Aorta (tissue), 5 donors: ENCODE measurements at places on chromosomes 1 and 21. TPM values are rescaled to one million over a fixed set of nuclear protein-coding genes. Genes with fewer than 3 reads are reported as not detected.

- H3K27me3 ChIP-seq: no peaks in the 10 kb centered on the region
- no peak for DNase-seq
- no peaks in the 10 kb centered on the region for H3K4me1 ChIP-seq
- no peak overlapping the region for H3K27ac ChIP-seq
Observed at GRCh38 chr1:87044424-87044823, 130.0 kb downstream of the HS2ST1 start.

DNA sequence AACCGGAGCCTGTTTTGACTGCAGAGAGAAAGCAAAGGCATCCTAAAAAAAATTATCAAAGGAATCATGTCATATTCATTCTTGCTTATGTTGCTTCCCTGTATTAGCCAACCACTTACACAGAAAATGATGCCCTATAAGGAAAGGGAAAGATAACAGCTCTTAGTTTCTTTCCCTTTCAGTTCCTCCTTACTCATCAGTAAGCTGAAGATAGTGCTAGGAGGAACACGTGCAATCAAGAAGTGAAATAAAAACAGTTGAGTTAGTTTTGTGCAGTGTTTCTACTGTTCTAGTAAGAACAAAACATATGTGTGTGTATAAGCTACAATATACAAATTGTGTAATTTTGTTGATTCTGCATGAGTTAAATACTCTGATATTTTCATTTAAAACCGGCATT lies 45.3 kb upstream of the MTF2 start:
- no peaks in the 10 kb centered on the region for H3K4me1 ChIP-seq
- no peak for DNase-seq
- H3K27ac ChIP-seq: no peak overlapping the region
- H3K27me3 ChIP-seq: no peaks in the 10 kb centered on the region

DNA sequence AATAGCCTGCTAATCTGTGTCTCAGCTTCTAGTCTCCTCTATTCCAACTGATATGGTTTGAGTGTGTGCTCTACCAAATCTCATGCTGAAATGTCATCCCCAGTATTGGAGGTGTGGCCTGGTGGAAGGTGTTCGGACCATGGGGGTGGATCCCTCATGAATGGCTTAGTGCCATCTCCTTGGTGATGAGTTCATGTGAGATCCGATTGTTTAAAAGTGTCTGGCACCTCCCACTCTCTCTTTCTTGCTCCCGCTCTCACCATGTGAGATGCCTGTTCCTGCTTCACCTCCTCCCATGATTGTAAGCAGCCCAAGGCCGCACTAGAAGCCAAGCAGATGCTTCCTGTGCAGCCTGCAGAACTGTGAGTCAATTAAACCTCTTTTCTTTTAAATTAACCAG lies 73.5 kb upstream of the CAMK1G start:
- H3K27ac ChIP-seq: no peak overlapping the region
- H3K36me3 ChIP-seq: no peaks in the 10 kb centered on the region
- no peaks in the 10 kb centered on the region for H3K27me3 ChIP-seq
- no peak for DNase-seq
- H3K4me3 ChIP-seq: no peak overlapping the region

DNA sequence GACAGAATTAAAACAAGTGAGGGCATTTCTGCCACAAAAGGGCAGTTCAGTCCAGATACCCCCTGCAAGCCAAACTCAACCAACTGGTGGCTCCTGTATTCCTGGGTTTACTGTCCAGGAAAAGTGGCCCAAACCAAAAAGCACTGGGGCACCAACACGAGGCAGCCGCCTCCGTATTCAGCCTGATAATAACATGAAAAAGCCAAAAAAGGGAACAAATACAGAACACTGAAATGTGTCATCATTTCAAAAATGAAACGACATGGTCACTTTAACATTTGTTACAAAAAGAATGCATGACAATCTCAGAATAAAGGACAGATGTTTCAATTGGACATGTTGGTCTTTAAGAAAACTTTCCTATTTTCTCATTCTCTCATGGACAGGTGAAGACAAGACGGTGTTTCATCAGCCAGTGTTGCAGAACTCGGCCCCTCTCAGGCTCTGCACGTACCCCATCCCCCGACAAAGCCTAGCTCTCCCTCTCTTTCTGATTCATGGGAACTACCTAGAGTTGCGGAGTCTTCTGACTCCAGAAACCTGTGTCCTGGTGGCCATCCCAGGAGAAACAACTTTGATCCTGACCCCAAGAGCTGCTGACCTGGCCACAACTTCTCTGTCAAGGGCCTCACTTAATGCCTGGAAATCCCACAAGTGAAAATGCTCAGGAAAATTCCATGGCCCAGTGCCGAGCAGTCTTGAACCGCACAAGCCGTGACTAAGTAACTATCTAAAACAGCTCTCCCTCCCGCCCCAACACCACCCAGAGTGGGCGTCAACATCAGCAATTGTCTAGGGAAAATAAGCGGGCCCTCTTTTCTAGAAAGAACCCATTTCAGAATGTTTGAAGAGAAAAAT lies 27.1 kb downstream of the ZBTB17 start:
- H3K4me3 ChIP-seq: no peak overlapping the region
- peaks cover 6% of the 10 kb centered on the region for H3K4me1 ChIP-seq
- DNase-seq: peak; percentile 93
- peak overlapping the region; percentile 96 for H3K27ac ChIP-seq
- H3K27me3 ChIP-seq: no peaks in the 10 kb centered on the region

DNA sequence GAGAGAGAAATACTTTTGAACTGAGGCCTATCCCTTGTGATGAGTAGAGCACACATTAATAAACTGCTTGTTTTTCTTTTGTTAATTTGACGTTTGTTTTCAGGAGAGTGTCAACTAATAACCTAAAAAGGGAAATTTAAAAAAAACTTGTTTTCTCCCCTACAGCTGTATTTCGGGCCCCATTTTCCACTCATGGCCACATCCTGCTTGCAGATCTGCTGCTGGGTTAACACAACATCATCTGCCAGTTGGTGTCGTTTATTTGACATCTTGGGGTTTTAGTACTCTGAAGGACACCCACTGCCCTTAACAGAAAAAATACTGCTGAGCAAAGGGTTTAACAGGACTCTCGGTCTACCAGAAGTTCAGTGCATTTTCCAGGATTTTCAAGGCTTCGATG lies 848 bp upstream of the PYHIN1 start:
- DNase-seq: no peak
- H3K27me3 ChIP-seq: no peaks in the 10 kb centered on the region
- H3K27ac ChIP-seq: no peak overlapping the region
- no peaks in the 10 kb centered on the region for H3K4me1 ChIP-seq

DNA sequence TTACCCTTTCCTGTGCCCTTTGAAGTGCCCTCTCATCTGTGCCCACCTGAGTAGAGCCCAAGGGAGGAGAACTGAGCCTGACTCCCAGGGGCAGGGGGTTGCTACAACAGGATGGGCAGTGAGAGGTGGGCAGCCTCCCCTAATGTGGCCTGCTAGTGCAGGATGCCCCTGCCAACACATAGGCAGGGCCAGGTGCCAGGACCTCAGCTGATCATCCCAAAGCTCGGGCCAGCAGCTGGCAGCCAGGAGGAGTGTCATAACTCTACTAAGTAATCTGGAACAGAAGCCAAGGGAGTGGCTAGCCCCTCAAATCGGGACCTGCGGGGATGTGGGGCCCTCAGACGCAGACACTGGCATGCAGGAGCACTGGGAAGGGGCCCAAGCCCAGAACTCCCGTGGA lies 208.8 kb upstream of the RAB4A start:
- no peaks in the 10 kb centered on the region for H3K36me3 ChIP-seq
- H3K4me1 ChIP-seq: peaks cover 2% of the 10 kb centered on the region
- no peak overlapping the region for H3K27ac ChIP-seq

GRCh38 chr1:1164701-1165451 lies 8.8 kb upstream of the TTLL10 start:
- H3K27ac ChIP-seq: no peak overlapping the region
- DNase-seq: no peak
- H3K27me3 ChIP-seq: peaks cover 2% of the 10 kb centered on the region

DNA sequence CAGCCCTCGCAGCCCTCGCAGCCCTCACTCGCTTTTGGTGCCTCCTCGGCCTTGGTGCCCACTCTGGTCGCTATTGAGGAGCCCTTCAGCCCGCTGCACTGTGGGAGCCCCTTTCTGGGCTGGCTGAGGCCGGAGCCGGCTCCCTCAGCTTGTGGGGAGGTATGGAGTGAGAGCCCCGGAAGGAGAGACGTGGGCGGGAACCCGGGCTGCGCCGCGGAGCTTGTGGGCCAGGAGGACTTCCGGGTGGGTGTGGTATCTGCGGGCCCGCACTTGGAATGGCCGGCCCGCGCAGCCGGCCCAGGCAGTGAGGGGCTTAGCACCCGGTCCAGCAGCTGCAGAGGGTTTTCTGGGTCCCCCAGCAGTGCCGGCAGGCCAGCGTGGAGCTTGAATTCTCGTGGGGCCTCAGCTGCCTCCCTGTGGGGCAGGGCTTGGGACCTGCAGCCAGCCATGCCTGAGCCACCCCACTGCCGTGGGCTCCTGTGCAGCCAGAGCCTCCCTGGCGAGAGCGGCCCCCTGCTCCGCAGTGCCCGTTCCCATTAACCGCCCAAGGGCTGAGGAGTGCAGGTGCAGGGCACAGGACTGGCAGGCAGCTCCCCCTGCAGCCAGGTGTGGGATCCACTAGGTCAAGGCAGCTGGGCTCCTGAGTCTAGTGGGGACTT lies 9.9 kb upstream of the CFHR2 start:
- H3K36me3 ChIP-seq: no peaks in the 10 kb centered on the region
- H3K27me3 ChIP-seq: no peaks in the 10 kb centered on the region
- peak; percentile 38 for DNase-seq
- H3K27ac ChIP-seq: no peak overlapping the region
- no peak overlapping the region for H3K4me3 ChIP-seq

DNA sequence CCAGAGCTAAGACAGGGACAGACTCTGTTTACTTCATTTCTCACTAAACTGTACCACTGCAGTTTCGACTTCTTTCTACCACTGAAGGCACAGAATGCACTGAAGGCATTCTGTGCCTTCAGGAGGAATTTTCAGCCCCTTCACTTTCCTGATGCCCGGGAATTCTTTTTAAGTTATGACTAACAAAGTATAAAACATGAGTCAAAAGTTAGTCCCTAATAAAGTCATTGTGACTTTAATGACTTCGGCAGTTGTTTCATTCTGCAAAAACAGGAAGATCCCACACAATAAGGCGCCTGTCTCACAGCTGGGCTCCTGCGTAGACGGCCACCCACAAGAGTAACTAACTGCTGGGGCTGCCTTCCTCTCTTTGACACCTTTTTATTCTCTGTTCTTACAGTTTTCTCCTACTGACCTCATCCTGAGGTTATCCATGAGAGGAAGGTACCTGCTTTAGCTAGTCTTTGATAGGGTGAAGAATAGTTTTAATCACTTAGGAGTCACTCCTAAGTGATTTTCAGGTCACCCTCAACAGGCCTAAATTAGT lies 183.9 kb upstream of the SGIP1 start:
- H3K27me3 ChIP-seq: no peaks in the 10 kb centered on the region
- DNase-seq: peak; percentile 62
- peaks cover 4% of the 10 kb centered on the region for H3K4me1 ChIP-seq
- H3K27ac ChIP-seq: no peak overlapping the region

FCGR2B gene
- total RNA-seq: 68.6 TPM

GJA8 gene
- total RNA-seq: not detected
